GM23338 (cell line): ENCODE measurements at places on chromosomes 6 and 20.

DNA sequence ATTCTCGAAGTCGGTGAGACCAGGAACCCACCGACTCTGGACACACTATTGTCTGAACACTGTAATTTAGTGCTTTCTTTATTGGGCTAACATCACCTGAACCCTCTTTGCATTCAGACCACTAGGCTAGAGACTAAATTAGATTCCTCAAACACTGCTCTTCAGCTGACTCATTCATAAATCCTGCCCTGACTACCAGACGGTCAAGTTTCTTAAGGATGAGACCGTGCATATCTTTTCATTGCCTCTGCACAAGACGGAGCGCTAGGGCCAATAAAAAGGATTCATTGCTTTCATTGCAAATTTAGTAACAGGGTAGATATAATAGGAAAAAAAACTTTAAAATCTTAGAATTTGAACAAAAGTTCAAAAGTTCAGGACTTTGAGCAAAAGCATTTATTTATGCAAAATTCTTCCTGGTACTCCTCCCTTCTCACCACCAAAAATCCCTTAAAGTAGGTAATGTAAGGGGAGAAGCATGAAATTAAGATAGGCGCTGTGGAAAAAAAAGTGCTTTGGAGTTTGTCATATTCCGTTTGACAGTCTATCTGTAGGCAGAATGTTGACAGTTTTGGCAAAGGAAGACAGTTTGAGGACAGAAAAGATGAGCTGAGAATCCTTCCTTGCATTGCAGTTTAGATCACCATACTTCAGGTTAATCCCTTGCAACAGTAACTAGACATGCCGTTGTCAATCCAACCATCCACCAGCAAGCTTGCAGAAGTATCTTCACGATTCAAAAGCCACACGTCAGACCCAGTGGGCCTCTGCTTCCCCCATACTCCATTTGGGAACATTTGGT, 328.6 kb upstream of the JARID2 start:
- no peak for DNase-seq

GRCh38 chr20:14342918-14343317, 5.5 kb upstream of the FLRT3 start:
- peak; percentile 10 for DNase-seq

DNA sequence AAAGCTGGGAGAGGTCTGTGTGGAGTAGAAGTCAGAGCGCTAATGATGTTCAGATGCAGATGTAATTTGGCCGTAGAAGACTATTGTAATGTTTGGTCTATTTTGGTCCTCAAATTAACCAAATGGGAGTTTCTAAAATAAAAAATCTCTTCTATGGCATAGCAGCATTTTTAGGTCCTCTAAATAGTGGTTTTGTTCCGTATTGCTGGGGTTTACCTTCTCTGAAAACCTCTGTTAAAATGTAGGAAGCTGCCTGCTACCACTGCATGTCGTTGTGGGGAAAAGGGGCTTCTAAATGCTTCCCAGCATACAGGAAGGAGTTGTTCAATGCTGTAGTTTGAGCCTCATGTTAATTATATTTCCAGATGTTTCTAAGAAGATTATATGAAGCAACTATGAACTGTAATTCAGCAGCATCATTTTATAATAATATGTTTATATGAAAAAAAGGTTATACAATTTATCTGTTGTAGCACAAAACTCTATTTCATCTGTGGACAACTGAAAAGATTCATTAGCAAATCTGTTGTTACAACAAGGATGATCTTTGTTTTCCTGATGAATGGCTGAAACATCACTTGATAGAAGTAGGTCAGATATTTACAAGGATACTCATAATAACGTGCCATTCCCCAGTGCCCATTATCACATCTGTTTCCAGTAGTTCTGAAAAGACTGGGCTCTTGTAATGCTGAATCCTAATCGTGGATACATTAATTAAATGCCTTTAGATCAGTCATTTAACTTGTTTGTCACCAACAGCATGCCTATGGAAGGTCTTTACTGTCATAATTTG, 256.6 kb downstream of the TBC1D7 start:
- no peak for DNase-seq

DNA sequence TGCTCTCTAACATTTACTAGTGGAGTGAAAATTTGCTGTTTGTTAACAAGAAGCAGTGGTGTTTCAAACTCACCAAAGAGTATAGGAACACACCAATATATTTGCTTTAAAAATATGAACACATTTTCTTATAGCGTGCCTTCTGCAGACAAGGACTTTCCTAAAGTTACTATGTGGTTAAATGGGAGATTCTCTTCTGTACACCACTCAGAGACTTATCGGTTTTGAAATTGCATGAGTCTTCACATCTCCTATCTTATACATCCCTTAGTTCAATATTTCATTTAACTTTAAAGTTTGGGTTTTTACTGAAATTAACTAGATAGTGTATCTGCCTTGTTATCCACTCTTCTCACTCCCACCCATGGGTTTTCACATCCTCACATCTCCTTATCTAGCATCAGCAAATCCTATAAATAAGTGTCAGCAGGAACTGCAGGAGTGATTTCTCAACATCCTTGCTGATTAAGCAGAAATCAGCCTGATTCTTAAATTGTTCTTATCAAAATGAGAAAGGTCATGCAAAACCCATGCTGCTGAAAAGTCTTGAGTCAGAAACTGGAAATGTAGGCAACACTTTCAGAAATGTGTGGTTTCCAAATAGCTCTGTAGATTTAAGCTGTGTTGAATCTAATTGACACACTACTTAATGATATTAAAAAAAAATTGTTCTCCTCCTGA, 1075.6 kb upstream of the GJE1 start:
- no peak for DNase-seq

GRCh38 chr6:141925001-141925400, 207.7 kb upstream of the GJE1 start:
- no peak for DNase-seq

DNA sequence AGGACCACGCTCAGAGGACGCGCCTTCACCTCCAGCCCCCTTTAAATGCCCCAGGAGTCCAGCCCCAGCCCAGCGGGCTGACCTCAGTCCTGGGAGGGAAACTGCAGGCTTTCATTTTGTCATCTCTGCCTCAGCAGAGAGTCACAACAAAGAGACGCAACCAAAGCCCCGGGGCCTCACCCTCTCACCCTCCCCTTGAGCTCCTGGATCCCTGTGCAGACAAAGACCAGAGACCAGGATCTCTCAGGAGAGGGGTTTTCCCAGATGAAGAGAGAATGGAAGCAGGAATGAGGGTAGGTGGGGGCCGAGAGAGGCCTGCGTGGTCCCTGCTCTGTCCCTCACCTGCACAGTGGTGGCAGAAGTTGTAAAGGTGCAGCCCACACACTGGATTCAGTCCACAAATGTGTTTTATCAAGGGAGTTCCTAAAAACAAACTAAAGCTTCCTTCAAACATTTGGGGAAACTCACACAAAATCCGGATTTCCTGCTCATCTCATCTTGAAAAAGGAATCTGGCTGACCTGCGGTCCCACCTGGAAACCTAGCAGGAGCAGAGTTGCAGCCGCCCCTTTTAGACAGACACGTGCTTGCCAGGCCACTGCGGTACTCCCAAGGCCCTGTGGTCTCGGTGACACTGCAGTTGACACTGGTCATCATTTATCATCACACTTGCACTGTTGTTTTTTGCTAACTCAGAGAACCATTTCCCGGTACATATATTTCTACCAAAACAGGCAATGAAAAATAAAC, 27.1 kb downstream of the PTGIS start:
- no peak for DNase-seq

DNA sequence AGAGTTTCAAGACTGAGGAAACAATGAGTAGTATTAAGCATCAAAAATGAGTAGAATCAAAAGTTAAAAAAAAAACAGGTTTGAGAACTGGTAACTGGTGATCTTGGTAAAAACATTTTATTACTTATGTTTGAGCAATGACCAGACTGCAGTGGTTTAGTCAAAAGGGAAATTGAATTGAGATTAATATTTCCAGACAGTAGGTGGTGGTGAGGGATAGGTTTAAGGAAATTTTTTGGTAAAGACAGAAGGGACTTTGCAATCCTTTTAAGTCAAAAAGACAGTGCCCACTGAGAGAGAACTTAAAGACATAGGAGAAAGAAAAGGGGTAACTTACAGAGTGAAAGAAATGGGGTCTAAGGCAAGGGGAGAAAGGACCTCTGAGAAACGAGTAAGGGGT, 156.9 kb downstream of the ASCC3 start:
- DNase-seq, result no peak
